ENCODE measurements at places on chromosomes 4 and X. TPM values are rescaled to one million over a fixed set of nuclear protein-coding genes. Genes with fewer than 3 reads are reported as not detected.

SMR3B gene
- not detected for total RNA-seq

ANKRD37 gene
- total RNA-seq: 11.1 TPM

FHDC1 gene
- 0.25 TPM for total RNA-seq

MXRA5 gene
- 79.1 TPM for total RNA-seq

GBA3 gene
- total RNA-seq: not detected

CDKL5 gene
- 2.0 TPM for total RNA-seq

HSD17B13 gene
- not detected for total RNA-seq

ZAR1 gene
- total RNA-seq: not detected

OPRPN gene
- not detected for total RNA-seq

SATL1 gene
- total RNA-seq: not detected

LPAR4 gene
- not detected for total RNA-seq

PCDH10 gene
- not detected for total RNA-seq

LRIT3 gene
- 0.11 TPM for total RNA-seq

HTN1 gene
- total RNA-seq: not detected

NDNF gene
- 1.9 TPM for total RNA-seq

MAD2L1 gene
- 15.7 TPM for total RNA-seq

TIGD4 gene
- 0.51 TPM for total RNA-seq

All from GM23248 (cell line).